Effector memory CD4-positive, alpha-beta T cell (primary cell): ENCODE measurements at places on chromosomes 4 and X.

GRCh38 chr4:141026900-141027299 lies 106.4 kb downstream of the RNF150 start:
- DNase-seq = no peak

DNA sequence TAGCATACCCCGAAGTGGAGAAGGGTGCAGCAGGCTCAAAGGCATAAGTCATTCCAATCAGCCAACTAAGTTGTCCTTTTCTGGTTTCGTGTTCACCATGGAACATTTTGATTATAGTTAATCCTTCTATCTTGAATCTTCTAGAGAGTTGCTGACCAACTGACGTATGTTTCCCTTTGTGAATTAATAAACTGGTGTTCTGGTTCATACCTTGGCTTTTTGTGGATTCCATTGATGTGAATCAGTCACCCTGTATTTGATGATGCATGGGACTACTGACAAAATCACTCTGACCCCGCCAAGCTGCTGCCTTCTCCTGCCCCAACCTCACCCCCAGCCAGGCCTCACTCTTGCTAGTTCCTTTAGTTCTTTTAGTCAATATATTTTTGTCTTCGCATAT lies 32.7 kb downstream of the F9 start:
- no peak for DNase-seq

DNA sequence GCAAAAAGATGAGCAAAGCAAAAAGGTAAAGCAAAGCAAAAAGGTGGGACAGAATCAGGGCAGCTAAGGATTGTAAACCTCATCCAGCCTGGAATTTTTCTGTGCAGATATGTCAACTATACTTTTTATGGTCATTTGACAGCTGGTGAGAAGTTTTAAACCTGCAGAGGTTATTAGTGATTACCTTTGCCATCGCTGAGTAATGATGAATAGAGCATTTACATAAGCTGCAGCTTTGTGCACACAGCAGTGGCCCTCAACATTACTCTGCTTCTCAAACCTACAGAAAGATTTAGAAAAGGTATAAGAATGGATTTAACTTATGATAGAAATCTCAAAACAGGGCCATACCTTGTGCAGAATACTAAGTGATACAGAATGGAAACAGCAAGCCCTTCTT lies 54.5 kb upstream of the C4orf54 start:
- no peak for DNase-seq

- no peak for DNase-seq
Measured at GRCh38 chr4:153252122-153252521, 47.9 kb downstream of the TRIM2 start.

DNA sequence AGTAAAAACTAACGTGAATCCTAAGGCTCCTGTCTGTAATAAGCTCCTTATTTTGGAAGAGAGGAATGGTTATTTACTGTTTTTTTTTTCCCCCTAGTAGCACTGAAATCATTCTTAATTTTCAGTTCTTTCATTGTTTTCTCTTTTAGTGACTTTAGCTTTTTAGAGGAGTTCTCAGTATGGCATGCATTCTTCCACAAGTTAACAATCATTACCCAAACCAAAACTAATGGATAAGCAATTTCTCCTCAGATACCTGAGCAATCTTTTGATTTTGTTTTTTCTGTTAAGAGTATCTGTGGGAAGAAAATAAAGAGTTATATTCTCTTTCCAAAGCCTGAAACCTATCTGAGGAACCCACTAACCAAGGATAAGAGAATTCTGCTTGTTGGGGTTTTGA lies 16.7 kb upstream of the PPA2 start:
- DNase-seq = no peak

- no peak for DNase-seq
Measured at GRCh38 chrX:23726191-23726590, 16.9 kb downstream of the ACOT9 start.

DNA sequence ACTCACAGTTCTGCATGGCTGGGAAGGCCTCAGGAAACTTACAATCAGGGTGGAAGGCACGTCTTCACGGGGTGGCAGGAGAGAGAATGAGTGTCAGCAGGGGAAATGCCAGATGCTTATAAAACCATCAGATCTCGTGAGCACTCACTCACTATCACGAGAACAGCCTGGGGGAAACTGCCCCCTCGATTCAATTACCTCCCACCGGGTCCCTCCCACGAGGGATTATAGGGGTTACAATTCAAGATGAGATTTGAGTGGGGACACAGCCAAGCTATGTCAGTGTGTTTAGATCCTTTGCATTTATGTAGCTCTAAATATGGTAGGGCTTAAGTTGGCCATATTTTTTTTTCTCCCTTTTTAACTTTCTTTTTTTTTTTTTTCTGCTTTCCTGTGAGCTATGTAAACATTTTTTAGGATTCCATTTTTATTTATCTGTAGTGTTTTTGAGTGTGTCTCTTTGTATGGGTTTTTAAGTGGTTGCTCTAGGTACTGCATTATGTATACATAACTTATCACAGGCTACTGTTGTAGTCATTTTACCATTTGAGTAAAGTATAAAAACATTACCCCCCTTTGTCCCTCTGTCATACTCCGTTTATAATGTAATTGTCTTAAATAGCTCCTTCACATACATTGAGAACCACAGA lies 79.0 kb downstream of the ADRA2C start:
- DNase-seq = no peak

DNA sequence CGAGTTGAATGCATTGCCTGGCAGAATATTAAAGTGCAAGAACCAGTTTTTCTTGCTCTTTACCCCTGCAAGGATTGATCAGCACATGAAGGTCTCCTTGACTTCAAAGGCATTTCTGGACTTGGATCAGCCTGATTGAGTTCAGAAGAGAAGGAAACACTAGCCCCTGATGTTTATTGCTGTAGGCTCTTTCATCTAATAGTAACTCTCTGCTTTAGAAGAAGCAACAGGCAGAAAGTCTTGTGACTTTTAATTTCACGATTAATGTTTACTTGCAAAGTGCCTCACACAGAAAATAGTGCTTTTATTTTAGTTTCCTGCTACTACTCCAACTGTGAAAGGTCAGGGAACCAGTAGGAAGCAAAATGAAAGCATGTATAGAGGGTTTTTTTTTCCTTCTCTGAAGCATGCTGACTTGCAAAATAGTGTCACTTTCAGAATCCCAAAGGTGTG lies 69.1 kb downstream of the PCDH7 start:
- no peak for DNase-seq

- DNase-seq = no peak
Measured at GRCh38 chr4:53479736-53480525, 102.5 kb downstream of the FIP1L1 start.

- no peak for DNase-seq
Measured at GRCh38 chr4:39687014-39687413, 10.9 kb upstream of the UBE2K start.

DNA sequence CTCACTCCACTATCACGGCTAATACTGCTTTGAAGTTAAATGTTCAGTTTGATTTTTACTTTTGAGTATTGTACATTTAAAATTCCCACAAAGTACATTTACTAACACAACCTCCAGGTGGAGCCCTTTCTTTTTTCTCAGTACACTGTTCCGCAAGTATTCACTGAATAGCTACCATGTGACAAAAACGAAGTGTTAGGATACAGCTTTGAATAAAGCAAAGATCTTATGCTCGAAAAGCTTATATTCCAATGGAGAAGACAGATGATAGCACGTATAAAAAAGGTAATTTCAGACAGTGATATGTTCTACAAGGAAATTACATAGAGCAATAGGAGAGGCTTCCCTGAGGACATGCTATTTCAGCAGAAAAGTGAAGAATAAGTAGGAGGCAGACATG lies 60.7 kb upstream of the ABCG2 start:
- no peak for DNase-seq

GRCh38 chr4:76459291-76459723 lies 24.3 kb downstream of the SHROOM3 start:
- DNase-seq = no peak

DNA sequence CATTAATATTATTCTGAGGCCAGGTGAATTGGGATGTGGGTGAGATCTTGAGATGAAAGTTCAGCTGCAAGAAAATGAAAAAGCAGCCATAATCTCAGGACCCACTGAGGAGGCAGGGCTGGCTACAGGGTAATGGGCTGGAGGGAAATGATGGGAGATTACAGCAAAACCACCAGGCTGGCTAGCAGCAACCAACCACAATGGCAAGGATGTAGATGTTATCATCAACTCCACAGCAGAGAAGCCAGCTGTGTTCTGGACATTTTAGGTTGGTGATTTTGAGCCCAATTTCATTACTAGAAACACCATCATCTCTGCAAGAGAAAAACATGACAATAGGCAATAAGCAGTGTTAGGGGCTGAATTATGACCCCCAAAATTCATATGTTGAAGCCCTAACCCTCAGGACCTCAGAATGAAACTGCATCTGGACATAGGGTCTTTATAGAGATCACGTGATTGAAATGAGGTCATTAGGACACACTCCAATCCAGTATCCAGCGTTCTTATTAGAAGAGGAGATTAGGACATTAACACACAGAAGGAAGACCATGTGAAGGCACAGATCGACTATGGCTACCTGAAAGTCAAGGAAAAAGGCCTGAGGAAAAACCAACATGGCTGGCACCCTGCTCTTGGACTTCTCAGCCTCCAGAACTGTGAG lies 139.8 kb upstream of the KIT start:
- no peak for DNase-seq

DNA sequence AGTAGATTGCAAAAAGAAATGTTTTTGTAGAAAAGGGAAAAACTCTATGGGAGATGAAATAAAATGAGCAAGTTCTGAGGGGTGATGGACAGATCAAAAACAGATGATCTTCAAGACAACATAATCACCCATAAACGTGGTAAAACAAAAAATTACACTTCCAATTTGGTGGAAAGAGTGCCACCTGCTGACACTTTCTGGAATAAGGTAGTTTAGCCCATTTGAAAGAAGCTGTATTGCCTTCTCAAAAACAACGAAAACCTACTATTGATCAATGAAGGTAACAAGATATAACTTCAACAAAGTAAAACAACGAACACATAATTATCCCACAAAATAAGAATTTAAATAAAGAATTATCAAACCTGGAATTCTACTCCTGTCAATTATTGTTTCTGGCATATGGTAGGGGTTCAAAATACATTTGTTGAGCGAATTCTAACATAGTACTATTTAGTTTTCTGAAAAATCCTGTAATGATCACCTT lies 2.5 kb downstream of the COQ2 start:
- DNase-seq = peak; percentile 28

DNA sequence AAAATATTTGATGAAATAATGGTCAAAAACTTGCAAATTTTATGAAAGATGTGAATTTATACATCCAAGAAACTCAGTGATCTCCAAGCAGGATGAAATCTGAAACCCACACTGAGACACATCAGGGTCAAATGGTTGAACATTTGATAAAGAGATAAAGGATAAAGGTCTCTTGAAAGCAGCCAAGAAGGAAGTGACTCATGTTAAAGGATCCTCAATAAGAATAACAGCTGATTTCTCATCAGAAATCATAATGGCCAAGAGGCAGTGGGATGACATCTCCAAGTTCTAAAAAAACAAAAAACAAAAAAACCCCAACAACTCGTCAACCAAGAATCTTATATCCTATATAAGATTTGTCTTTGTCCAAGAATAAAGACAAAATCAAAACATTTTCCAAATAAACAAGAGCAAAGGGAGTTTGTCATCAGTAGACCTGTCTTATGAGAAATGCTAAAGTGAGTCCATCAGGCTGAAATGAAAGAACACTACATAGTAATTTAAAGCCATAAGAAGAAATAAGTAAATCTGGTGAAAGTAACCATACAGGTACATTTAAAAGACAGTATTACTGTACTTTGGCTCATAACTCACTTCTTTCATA lies 121.7 kb downstream of the PDS5A start:
- DNase-seq = no peak

- DNase-seq = no peak
Measured at GRCh38 chrX:40863671-40864070, 128.3 kb upstream of the MED14 start.

- no peak for DNase-seq
Measured at GRCh38 chr4:105042451-105042850, 104.2 kb upstream of the TET2 start.

- DNase-seq = no peak
Measured at GRCh38 chrX:56125946-56126345, 106.2 kb upstream of the KLF8 start.

- no peak for DNase-seq
Measured at GRCh38 chr4:26323821-26324220, 3.0 kb downstream of the RBPJ start.

- DNase-seq = no peak
Measured at GRCh38 chr4:84529169-84529751, 30.2 kb upstream of the NKX6-1 start.

GRCh38 chr4:15729910-15730533 lies 27.2 kb downstream of the BST1 start:
- DNase-seq = no peak

DNA sequence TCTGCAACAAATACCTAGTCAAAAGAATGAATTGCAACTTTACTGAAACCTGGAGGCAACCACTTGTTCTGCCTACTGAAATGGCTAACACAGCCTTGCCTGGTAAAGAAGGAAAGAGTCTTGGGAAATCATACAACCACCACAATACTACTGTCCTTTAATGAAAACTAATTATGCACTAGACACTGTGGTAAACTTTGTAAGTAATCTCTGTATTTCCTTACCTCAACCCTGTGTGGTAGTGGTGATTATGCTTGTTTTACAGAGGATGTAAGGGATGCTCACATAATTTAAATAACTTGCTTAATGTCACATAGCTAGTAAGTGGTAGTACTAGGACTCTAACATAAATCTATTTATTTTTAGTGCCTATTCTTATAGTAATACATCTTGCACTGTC lies 44.7 kb downstream of the TMEM156 start:
- no peak for DNase-seq

- no peak for DNase-seq
Measured at GRCh38 chr4:124179506-124180186, 532.9 kb downstream of the ANKRD50 start.

DNA sequence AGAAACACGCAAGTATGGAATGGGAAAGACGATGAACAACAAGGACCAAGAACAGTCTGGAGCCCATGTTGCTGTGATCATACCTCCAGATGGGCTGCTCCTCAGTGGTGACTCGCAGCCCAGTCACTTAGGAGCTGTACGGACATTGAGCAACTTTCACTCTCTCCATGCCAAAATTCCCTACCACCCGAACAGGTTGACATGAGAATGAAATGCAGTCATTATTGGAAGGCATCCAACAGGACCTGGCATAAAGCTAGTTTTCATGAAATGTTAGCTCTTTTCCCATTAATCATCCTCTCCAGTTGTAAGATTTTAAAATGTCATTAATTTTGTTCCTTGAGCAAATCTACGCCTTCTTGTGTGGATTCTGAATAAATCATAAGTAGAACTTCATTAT lies 82.7 kb upstream of the GPM6B start:
- DNase-seq = no peak

DNA sequence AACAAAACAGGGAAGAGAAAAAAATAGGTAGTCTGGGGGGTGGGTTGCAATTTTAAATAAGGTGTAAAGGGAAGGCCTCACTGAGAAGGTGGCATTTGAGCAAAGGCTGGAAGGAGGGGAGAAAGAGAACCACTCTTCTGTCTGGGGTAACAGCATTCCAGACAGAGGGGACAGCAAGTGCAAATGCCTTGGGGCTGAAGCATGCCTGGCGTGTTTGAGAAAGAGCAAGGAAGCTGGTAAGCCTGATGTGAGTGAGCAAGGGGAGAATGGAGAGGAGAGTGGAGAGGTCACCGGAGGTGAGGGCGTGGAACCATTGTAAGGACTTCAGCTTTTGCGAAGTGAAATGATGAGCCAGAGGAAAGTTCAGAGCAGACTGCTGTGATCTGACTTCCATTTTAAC lies 19.7 kb upstream of the DOCK11 start:
- no peak for DNase-seq

GRCh38 chr4:15873117-15873516 lies 65.4 kb downstream of the FGFBP1 start:
- no peak for DNase-seq
